HFFc6 (cell line): ENCODE measurements at places on chromosomes 3 and 15. TPM values are rescaled to one million over a fixed set of nuclear protein-coding genes. Genes with fewer than 3 reads are reported as not detected.

EHHADH gene
- 4.2 to 6.5 TPM (median 4.6 TPM) in 3 replicates for total RNA-seq

WNT5A gene
- 261 to 380 TPM (median 338 TPM) in 3 replicates for total RNA-seq

GCSAM gene
- not detected in 2 replicates for total RNA-seq

PIGBOS1 gene
- 7.8 and 8.5 TPM in 2 replicates for total RNA-seq

TP63 gene
- not detected in 3 replicates for total RNA-seq

CMSS1 gene
- 27.3 to 38.7 TPM (median 38.4 TPM) in 3 replicates for total RNA-seq

ZKSCAN7 gene
- total RNA-seq: 0.37 to 1.2 TPM (median 0.59 TPM) in 3 replicates

GRCh38 chr3:141726483-141726882, 11.6 kb upstream of the RNF7 start:
- no peaks in the 10 kb centered on the region; the same call in 1 of the 2 replicates for H3K4me1 ChIP-seq
- DNase-seq: no peak
- no peak overlapping the region for H3K27ac ChIP-seq
- H3K4me3 ChIP-seq: no peak overlapping the region
